ENCODE measurements at places on chromosomes 2 and 18.

GRCh38 chr2:155308367-155309009, 610.0 kb downstream of the KCNJ3 start:
- DNase-seq: no peak

DNA sequence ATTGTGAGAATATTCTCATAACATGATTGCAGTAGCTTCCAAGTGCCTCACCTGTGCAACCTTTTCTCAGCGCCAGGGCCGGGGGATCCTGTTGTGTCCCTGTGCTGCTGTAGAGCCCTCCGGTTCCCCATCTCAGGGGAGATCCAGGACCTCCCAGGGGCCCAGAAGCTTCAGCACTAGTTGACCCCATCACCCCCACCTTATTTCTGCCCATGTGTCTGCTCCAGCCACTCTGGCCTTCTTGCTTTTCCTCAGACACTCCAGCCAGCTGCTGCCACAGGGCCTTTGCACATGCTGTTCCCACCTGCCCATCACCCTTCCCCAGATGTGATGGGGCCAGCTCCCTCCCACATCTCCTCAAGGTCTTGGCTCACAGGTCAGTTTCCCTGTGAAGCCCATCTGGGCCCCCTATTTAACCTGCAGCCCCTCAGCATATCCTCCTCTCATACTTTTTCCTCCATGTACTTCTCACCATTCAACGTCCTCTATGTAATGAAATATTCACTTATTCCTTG, 226.5 kb downstream of the SEPTIN10 start:
- DNase-seq: no peak

- DNase-seq: no peak
Observed at GRCh38 chr2:62184512-62185230, 11.2 kb upstream of the B3GNT2 start.

GRCh38 chr2:12543978-12544558, 172.7 kb upstream of the TRIB2 start:
- DNase-seq: no peak

DNA sequence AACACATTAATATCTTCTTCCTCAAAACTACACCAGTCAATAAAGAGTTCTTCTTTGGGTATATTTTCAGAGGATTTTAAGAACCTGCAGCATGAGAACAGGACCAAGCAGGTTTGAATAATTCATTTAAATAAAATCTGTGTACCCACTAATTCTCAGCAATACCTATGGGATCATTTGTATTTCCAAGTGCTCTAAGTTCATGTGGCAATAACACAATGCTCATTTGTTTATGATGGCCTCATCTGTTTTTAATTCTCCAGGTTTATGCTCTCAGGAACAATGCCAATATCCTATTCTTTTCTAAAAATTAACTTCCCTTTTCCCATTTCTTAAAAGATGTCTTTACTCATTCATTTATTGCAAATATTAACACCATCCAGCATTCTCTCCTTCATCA, 264.7 kb downstream of the METTL4 start:
- no peak for DNase-seq

DNA sequence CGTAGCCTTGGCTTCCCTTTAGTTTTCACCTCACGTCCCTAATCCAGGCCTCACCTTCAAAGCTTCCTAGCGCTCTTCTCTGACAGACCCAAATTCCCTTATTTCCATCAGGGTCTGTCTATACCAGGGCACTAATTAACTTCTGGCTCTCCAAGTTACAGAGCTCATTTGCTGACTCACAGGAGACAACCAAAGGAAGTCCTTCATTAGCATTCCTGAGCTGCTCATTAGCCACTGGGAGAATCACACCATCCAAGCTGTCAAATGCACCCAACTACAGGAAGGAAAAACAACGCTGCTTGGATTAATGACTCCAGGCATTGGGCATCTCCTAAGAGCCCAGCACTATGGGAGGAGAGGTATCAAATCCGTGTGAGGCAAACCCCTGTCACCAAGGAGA, 109.8 kb upstream of the ALK start:
- DNase-seq: no peak

DNA sequence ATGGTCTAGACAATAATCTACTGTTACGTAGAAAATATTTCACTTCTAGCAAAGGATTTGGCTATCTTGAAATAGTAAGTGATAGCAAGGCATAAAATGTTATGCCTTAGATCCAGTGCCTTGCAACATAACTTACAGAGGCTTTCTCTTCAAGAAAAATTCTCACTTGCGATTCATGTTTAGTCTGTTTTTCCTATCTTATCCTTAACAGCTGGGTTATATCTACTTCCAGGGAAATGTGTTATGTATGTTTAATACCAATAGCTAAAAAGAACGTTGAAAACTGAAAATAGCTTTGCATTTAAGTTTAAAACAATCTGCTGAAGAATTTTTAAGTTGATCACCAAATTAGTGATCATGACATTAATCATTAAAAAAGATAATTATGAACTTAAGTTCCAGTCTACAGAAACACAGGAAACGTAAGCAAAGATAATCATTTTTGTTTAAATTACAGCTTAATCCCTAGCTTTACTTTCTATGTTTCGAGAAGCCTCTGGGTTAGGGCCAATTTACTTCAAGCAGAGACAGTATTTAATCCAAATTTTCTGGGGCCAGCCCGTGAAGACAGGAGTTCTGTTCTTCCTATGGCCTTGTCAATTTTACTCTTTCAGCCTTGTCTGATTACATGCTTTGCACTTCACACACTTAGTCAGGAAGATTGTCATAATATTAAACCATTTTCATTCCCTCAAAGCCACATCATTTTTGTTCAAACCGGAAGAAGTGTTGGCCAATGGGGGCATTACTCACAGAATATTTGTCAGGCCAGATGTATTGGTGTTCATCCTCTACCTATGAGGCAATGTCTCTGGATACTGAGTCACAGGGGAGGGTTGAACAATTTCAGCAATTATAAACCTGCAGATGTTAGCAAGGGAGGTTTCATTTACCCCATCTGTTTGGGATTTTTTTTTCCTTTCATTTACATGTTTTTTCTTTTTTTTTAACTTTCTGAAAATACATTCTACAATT, 1132.9 kb upstream of the ZEB2 start:
- no peak for DNase-seq

GRCh38 chr18:34787931-34788532, 77.9 kb downstream of the DTNA start:
- no peak for DNase-seq

DNA sequence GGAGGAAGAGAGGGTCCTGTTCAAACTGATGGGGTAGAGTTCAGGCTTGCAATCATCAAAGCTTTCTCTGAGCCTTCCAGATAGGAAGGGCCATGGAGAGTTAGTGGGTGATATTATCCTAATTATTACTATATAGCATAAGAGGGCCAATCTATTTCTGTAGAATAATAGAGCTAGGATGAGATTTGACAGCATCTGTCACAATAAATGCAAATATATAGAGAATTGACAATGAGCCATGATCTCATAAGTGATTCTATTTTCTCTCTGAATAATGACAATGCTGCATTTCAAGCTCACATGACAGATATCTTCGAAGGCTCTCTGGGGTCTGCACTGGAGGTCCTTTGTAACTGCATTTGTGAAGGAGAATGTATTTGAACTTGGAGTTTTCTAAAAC, 521.9 kb upstream of the CELF4 start:
- DNase-seq: no peak

DNA sequence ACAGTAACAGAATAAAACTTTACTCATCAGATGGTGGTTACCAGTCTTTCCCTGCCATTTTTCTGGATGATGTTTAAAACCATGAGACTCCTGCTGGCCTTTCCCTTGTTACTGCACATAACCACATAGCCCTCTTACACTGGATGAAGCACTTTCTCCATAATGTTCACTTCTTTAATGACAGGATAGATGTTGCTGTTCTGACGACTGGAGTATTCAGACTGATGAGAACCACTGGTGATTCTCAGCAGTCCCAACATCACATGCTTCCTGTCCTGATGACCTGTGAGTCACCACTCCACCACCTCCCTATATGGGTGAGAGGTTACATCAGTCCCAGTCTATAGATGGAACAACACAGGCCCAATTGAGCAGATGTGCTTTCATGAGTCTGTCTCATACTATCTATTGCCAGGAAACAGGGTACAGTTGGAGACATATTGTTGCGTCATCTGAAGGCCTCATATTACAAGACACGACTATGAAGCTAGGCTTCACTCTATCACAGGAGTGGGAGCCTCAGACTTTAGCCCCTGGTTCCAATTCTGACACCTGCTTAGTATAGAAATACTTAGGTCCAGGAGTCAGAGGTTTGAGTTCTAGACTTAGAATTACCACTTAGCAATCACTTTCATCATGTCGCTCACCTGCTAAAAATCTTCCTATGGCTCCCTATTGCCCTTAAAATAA, 145.7 kb upstream of the KLF7 start:
- no peak for DNase-seq

DNA sequence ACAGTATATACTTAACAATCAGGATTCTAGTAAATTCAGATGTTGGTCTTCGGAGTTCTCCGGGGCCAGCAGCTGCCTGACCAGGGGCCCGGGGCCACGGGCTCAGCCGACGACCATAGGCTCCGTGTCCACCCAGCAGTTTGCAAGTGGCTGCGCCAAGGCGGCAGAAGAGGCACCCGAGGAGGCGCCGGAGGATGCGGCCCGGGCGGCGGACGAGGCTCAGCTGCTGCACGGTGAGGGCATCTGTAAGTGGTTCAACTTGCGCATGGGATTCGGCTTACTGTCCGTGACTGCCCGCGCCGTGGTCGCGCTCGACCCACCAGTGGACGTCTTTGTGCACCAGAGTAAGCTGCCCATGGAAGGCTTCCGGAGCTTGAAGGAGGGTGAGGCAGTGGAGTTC, 136.3 kb downstream of the NUP35 start:
- DNase-seq: no peak

GRCh38 chr2:21103274-21103891, 20.4 kb upstream of the TDRD15 start:
- DNase-seq: no peak

GRCh38 chr2:154992826-154993225, 294.3 kb downstream of the KCNJ3 start:
- no peak for DNase-seq

DNA sequence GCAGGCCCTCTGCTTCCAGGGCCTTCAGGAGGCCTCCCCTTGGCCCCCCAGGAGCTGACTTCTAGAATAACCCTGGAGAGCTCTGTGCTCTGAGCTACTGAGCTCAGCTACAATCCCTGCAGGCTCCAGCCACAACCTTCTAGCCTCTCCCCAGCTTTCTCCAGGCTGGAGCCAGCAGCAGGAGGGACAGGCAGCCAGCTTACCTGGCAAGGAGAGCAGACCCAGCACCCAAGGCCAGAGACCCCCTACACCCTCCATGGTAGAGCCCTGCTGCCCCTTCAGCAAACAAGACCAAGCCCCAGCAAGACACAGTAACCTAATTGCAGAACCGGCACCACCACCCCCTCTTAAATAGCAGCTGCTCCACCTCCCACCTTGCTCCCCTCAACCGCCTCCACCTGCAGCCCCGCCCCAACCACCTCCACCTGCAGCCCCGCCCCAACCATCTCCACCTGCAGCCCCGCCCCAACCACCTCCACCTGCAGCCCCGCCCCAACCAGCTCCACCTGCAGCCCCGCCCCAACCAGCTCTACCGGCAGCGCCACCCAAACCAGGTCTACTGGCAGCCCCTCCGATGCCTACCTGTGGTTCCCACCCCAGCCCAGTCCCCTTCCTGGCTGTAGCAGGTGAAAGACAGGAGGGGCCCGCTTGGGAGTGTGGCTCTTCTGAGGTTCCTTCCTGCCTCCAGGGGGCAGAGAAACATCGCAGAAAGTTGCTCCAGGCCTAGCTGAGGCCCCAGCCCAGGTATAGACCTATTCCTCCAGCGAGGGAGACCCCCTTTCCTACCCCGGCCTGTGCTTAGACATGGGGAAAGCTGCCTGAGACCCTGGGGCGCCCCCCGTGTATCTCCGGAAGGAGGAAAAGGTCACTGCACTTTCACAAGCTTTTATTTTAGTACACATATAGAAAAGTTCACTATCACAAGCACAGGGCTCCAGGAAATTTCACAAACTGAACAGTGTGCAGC, at the start of gene ASTL:
TSS of gene ASTL (minus strand) at position 324 of the 967 bp plus-strand sequence. CDS start at position 258, 66 bp downstream.
- DNase-seq: peak; percentile 26

DNA sequence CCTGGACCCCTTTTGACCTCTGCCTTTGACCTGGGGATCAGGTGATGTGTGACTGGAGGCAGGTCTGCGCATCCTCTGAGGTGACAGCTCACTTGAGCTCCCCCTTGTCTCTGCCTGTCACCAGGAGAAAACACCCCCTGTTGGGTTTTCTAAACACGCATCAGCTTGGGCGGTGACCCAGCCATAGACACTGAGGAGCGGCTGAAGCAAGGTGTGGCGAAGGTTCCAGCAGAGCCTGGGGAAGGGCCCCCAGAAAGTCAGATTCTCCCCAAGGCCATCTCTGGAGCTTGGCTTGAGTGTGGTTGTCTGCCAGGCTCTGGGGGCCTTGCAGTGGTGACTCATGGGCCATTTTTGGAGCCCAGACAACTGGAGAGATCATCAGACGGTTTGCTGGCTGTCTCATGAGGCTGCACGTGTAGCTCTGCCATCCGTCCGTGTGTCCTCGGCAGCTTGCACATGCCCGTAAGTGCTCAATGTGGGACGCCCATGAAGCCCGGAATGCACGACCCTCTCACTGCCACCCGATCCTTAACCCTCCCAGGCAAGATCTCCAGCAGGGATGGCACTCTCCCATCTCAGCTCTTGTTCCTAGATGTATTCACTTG, 29.4 kb downstream of the SIX3 start:
- no peak for DNase-seq

- DNase-seq: no peak
Observed at GRCh38 chr2:75606761-75607399, 39.7 kb upstream of the MRPL19 start.

DNA sequence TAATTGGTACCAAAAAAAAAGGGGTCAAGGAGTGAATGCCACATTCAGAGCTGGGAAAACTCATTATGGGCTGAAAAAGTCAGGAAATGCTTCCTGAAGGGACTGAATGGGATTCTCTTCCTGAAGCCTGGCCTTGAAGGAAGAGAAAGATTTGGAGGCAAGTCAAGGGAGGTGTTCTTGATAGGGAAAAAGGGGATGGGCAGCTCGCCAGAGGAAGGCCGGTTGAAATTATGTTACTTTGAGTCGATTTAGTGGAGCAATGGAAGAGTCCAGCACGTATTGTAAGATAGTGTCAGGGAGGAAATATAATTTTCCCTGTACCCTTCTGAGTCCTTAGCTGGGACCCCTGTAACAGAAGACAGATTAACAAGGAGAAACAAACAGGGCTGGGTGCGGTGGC, 115.3 kb upstream of the STPG4 start:
- DNase-seq: no peak

GRCh38 chr18:73283032-73283431, 415.2 kb upstream of the NETO1 start:
- no peak for DNase-seq

DNA sequence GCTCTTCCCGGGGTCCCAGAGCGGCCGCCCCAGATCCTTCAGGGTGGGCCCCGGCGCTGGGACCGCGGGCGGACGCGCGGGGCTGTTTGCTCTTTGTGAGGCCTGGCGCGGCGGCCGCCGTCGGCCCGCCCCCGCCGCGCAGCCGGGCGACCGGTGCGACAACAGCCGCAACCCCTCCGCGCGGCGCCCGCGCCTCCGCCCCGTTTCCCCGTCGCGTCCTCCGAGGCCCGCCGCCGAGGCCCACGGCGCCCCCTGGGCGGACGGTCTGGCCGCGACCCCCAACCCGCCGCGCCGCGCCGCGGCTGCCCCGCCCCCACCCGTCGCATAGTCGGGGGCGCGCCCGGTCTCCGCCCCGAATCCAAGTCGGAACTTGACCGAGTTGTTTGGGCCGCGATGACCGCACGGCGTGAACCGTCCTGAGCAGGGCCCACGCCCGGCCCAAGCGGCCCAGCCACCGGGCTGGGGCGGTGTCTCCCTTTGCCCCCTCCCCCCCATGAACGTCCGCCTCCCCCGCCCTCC, 448 bp downstream of the YPEL5 start:
- DNase-seq: peak; percentile 24

Data from activated CD8-positive, alpha-beta memory T cell treated with anti-CD3 and anti-CD28 coated beads for 48 hours (primary cell).